ENCODE measurements at places on chromosomes 3 and 15.

DNA sequence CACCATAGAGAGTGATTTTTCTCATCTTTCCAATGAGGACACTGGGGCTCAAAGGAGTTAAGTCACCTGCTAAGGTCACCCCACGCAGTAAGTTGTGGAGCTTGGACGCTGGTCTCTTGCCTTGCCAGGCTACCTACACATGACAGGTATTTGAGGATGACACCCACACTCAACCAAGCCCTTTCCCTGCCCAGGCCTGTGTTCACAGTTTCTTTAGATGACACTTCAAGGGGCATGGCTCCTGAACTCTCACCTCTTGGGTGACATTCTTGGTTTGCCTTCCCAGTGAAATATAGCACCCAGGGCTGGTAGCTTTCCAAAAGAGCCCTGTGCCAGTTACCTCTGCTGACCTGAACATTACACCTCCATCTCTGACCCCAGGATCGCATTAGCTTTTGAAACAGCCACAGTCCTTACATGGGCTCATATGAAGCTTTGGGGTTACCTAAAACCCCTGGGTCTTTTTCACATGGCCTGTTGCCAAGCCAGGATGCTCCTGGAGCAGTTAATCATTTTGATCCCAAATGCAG lies 148.0 kb downstream of the RPLP1 start:
- DNase-seq: no peak

- no peak for DNase-seq
Measured at GRCh38 chr3:112873632-112874031, 27.0 kb upstream of the CD200R1L start.

- DNase-seq: no peak
Measured at GRCh38 chr3:117748131-117748530, 1038.6 kb downstream of the TUSC7 start.

DNA sequence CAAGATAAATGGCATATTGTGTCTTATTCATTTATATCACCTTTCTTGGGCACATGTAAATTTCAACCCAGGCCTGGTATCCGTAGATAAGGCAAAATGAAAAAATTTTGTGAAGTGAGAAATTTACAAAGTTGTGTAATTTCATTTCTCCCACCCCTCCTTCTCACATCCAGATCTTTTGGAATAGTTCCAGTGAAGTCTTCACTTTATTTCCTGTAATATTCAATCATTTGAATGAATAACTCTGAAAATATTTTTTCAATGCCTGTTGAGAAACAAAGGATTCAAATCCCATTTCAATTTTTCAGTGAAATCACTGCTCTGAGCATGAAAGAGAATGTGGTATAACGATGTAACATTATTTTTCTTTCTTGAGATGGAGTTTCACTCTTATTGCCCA lies 53.4 kb downstream of the BTLA start:
- no peak for DNase-seq

GRCh38 chr15:94470492-94470891 lies 239.1 kb downstream of the MCTP2 start:
- DNase-seq: no peak

DNA sequence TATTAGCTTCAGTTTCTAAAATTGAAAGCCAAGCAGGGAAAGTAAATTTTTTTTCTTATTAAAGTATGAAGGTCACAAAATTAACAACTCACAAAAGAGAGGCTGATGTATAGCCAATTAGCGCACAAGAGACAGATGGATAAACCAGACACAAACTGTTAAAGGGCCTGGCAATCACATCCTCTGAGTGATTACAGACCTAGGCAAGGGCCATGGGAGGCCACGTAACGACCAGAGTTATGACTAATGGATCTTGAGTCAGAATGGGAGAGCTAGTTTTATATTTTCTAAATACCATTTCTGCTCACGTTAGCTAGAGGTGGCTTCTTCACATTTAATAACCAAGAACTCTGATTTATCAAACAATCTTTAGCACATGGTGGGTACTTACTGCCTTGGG lies 17.8 kb upstream of the SCAMP5 start:
- no peak for DNase-seq

DNA sequence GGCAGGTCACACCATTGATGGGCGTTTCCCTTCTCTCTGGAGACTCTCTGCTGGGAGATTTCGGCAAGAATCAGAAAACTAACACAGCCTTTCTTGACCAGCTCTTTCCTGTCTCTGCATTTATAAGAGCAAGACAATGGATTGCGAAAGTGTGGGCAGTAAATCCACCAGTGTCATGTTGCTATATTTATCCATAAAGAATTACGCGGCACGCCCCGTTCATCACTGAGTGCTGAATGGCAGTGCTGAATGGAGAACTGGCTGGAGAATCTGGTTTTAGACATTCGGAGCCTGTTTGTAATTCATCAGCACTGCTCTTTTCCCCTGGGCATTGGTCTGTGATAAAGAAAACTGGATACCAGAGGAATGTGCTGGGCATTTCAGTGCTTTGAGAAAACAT lies 2.0 kb upstream of the CEMIP start:
- DNase-seq: no peak

DNA sequence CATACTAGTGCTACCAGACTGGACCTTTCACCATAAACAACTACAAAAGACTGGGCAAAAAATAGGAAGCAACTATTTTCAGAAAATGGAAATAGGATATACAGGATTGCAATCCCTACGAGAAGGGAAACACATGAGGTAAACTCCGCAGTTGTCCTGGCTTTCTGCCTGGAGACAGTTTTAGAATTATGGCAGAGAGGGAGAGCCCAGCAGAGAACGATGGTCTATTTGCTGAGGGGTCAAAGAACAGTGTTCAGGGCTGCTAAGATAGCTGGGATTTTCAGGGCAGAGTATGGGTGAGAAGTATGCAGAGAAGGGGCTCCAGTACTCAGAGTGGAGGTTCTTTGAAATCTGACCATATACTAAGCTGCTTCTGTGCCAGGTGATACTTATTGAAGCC lies 163.4 kb downstream of the CHDH start:
- DNase-seq: no peak

DNA sequence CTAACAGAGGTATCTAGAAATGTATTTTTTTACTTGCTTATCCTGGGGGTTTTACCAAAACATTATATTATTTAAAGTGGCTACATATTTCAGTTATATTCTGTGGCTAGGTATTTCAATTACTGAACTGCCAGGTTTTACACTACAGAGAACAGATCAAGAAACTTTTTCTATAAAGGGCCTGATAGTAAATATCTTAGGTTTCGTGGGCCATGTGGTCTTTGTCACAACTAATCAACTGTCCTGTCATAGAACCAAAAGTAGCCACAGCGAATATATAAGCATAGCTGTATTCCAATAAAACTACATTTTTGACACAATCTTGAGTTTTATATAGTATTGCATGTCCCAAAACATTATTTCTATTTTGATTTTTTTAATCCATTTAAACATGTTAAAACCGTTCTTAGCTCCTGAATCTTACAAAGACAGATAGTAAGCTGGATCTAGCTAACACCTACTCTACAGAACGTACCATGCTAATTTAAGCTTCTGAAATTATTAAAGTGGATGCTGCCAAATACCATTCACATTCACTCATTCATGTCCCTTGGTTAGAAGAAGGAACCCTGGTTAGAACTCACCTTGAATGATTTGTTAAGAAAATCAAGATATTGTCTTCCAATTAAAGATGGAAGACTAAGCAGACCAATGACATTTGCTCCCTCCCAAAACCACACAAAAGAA lies 118.2 kb upstream of the TGFBR2 start:
- no peak for DNase-seq

DNA sequence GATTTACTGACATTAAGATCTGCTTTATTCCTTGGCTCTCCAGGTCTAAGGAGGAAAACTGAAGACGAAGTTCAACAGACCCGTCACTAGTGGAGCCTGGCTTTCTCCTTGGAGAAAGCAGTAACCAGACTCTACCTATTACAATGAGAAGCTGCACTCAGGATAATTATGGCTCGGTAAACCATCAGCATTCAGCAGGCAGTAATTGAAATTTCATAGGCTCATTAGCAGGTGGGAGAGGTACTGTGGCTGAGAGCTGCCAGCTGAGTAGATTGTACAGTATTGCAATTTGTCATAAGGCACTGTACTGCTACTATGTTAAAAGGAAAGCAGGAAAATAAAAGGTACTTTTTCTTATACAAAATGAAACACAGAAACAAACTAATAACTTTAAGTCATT lies 51.2 kb downstream of the CHAC1 start:
- DNase-seq: no peak

GRCh38 chr3:132211896-132212295 lies 105.3 kb upstream of the ACP3 start:
- DNase-seq: no peak

DNA sequence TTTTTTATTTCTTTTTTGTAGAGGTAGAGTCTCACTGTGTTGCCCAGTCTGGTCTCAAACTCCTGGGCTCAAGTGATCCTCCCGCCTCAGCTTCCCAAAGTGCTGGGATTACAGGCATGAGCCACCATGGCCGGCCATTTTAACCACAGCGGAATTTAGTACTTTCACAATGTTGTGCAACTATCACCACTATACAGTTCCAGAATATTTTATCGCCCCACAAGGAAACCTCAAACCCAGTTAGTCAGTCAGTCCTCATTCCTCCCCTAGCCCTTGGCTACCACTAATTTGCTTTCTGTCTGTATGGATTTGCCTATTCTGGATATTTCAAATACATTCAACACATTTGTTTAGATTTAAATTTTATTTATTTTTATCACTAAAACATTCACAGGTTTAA lies 15.5 kb upstream of the HOMER2 start:
- DNase-seq: no peak

- DNase-seq: no peak
Measured at GRCh38 chr3:133153382-133153781, 115.2 kb downstream of the TMEM108 start.

- no peak for DNase-seq
Measured at GRCh38 chr3:97680696-97681095, 83.9 kb upstream of the ARL6 start.

DNA sequence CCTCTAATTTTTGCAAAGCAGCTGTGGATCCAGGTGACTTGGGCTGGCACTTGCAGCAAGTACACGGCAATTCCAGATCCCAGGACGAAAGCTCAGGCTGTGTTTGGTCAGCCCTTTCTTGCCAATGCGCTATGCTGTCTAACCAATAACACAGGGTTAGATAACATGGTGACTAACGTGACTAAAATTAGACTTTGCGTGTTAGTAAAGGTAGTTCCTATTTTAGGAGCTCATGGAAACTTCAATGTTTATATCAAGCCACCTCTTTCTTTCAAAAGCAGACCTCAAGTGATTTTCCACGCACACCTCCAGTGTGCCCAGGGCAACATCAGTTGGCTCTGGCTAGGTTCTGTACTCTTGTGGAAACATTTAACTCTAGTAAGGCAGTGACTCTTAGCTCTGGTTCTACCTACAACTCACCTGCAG lies 32.5 kb downstream of the CDCP1 start:
- no peak for DNase-seq

- DNase-seq: no peak
Measured at GRCh38 chr15:42228036-42228435, 19.9 kb upstream of the VPS39 start.

DNA sequence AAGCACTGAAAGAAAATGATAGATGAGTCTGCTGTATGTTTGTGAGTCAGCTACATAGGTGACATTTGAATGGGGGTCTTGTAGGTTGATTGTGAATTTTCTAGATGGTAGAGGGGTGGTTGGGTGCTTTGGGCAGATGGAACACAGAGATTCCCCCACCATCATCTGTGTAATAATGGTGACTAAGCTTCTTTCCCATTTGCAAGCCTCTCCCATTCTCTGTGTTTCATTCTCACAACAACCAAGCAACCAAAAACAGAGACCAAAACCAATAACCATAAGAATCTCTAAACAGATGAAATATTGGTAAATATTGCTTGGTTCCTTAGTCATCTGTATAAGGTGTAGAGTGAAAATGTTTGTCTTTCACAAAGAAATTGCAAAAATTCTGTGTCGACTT lies 17.8 kb upstream of the UTS2B start:
- no peak for DNase-seq

DNA sequence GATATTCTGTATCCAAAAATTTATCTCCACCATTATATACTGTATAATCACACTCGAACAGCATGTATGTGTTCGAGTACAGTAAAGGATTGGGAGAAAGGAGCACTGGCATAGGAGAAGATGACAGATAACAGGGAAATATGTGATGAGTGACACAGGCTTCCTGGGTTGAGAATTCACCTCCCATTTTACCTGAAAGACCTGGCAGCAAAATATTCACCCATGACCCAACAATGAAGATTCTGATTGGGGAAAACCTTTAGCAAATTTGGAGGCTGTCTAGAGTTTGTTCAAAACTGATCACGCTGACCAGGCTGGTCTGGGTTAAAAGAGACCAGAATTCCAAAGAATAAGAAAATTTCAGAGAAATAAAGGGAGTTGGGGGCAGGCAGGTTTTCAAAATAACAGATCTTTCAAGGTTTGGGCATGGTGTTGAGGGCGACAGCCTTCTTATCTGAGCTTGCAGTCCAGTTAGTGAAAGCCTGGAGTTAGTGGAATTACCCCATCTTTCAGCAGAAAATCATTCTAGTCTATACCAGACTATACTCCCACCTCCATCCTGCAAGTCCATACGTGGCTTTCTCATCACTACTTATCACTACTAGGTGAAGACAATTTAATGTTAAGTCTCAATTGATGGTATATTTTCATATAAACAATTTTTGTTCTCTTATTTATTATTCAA lies 42.8 kb upstream of the RSL24D1 start:
- no peak for DNase-seq

DNA sequence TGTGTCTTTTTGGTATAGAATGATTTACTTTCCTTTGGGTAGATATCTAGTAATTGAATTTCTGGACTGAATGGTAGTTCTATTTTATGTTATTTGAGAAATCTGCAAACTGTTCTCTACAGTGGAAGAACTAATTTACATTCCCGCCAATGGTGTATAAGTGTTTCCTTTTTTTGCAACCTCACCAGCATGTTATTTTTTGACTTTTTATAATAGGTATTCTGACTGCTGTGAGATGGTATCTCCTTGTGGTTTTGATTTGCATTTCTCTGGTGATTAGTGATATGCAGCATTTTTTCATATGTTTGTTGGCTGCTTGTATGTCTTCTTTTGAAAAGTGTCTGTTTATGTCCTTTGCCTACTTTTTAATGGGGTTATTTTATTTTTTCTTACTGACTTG lies 607.2 kb downstream of the OTOL1 start:
- no peak for DNase-seq

DNA sequence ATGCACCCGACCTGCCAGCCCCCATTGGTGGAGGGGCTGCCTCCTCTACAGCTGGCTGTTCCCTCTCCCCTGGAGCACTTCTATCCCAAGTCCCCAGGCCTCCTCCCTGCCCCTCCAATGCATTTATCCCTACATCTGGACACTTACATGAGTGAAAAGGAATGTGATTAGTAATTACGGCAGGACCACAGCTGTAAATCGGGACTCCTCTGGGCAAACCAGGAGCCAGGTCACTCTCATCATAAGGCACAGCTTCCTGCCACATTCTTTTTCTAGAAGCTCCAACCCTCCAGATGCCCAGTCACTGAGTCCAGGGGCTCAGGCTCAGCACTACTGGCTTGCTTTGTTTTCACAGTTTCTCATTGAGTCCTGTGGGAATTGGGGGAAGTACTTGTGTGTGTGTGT lies 54.3 kb downstream of the IL20RB start:
- no peak for DNase-seq

All from CMK (cell line).